ENCODE measurements at places on chromosomes 5 and 9.
A peak's percentile ranks its signal among the peaks of the same experiment; 100 is the strongest.

- no peak for DNase-seq
These were observed 193.7 kb downstream of the TSSK1B start for GRCh38 chr5:113240951-113241726.

DNA sequence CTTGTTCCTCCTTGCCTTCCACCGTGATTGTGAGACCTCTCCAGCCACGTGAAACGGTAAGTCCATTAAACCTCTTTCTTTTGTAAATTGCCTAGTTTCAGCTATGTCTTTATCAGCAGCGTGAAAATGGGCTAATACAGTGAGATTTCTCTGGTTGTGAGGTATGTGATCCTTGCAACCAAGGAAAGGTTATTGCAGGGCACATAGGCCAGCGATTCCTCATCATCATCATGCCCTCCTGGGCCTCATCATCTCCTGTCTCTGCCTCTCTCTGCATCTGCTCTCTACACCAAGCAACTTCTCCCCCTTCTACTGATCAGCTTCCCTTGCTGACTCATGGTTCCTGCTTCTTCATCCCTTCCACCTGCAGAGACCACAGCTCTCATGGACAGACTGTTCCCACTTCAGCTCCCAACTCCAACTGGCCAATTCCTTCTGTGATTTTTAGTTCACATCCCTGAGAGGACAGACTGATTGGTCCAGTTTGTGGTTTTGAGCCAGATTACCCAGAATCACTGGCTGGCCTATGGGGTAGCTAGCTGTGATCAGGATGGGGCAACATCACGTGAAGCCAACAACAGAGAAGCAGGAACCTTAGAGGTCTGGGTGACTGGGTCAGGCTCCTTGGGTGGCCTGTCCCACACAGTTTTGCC is 53.1 kb downstream of the LIX1 start:
- no peak for DNase-seq

DNA sequence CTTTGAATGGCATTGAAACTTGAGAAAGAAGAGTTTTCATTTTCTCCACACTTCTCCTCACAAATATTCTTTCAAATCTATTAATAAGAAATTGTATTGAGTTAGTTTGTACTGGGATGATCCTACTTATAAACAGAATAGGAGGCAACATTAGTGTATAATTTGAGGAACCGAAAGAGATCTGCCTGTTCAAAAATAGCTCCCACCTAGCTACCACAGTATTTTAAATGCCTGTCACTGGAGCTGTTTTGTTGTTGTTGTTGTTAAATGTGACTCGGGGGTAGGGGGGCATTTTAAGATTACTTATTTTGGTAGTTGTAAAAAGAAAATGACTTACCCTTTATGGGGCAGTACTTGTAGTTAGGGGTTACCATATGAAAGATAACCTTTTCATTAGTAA is 20.1 kb upstream of the HAPLN1 start:
- no peak for DNase-seq

- no peak for DNase-seq
These were observed 302.7 kb downstream of the MAN2A1 start for GRCh38 chr5:109992264-109992915.

DNA sequence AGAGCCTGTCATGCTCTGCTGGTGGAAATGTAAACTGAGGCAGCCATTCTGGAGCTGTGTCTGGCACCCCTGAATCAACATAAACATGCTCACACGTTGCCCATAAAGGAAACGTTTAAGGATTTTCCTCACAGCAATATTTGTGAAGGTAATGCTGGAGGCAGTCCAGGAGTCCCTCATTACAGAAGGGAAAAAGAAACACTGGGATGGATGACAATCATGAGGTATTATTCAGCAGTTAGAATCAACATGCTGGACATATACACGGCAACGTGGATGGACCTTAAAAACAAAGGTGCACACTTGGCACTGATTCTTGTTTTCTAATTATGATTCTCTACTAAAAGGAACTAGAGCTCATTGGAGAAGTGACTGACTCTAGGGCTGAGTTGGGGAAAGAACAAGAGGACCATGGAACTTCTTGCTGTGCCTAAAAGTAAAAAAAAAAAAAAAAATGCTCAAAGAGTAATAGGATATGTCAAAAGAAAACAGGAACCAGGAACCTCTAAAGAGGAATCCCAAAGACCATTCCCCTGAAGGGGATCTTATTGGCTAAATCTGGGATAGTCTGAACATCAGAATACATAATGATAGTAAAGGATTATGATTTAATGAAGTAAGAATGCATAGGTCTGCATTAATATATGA is 18.6 kb downstream of the B4GALT1 start:
- no peak for DNase-seq

GRCh38 chr9:33884856-33885701 is 68.1 kb downstream of the UBE2R2 start:
- DNase-seq = no peak

DNA sequence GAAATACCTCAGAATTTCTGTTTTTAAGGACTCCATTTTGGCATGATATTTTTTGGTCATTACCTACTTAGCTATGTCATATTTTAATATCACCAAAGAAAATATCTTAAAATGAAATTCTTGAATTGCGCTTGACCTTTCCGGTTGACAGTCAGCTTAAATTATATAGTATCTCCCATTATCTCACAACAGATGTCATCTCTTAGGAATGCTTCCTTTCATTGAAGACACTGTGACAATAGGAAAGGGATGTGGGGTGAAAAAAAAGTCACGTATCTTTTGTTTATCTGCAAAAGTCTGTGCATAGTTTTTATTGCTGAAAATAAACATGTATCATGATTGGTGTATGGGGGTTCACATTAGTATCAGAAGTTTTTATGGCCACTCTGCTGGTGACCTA is 105.8 kb downstream of the INVS start:
- DNase-seq = no peak

DNA sequence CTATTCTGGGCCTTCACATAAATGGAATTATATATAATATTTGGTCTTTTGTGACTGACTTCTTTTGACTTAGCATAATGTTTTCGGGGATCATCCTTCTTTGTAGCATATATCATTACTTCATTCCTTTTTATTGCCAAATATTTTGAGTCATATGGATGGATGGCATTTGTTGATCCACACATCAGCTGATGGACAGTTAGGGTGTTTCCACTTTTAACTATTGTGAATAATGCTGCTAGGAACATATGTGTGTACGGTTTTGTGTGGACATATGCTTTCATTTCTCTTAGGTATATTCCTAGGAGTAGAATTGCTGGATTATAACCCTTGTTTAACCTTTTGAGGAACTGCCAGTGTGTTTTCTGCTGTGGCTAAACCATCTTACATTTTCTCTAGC is 249.6 kb downstream of the FANCC start:
- no peak for DNase-seq

DNA sequence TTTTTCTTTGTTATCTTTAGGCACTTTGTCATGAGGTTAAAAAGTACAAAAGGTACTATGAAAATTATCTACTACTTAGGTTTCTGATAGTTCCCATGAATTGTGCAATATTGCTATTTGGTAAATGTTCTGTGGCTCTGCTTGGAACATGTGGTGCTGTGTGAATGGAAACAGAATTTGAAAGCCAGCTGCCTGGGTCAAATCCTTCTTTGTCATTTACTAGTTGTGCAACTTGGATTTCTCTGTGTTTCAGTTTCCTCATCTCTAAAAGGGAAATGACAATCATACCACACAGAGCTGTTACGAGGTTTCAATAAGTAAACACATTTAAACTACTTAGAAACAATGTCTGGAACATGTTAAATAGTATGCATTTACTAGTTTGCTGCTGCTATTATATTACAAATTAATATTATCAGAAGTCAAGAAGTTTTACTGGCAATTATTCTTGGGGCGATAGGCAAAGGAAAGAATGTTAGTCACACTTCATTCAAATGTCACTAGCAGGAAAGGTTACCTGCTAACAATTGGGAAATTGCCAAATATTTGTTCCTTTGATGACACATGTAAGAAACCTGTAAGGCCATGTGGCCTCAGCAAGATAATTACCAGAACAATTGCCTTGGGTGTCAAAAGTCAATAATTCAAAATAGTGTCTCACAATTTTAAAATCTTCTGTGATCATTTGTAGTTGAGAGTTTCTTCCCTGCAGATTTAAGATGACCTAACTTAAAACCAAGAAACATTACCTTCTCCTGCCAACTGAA is 184.8 kb downstream of the KIAA0825 start:
- peak; percentile 64 for DNase-seq

DNA sequence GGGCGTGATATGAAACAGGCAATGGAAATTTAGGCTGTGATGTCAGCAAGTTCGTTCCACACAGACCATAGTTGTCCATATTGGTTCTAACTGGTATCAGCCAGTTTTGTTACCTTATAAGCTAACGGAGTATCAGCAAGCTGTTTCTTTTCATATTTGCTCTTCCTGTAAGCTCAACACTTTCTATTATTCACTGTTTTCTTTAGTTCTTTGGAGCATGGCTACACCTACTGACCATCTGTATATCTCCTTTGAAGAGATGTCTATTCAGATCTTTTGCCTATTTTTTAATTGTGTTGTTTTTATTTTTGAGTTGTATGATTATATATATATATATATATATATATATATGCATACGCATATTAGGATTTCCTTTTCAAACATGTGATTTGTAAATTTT is 1057.2 kb upstream of the CDH10 start:
- no peak for DNase-seq

DNA sequence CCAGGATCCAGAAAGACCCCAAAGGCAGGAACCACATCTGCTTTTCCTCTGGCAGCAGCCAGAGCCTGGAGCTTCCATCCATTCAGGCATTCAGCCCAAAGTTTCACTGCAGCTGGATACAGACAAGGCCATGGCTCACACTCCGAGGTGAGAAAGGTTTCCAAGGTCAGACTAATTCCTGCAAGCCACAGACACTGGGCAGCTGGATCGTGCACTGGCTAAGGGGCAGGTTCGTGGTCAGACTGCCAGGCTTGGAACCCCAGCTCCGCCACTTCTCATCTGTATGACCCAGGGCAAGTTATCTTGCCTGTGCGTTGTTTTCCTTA is 36.9 kb downstream of the SPOCK1 start:
- DNase-seq = no peak

- no peak for DNase-seq
These were observed 33.4 kb upstream of the TBC1D2 start for GRCh38 chr9:98288881-98289280.

DNA sequence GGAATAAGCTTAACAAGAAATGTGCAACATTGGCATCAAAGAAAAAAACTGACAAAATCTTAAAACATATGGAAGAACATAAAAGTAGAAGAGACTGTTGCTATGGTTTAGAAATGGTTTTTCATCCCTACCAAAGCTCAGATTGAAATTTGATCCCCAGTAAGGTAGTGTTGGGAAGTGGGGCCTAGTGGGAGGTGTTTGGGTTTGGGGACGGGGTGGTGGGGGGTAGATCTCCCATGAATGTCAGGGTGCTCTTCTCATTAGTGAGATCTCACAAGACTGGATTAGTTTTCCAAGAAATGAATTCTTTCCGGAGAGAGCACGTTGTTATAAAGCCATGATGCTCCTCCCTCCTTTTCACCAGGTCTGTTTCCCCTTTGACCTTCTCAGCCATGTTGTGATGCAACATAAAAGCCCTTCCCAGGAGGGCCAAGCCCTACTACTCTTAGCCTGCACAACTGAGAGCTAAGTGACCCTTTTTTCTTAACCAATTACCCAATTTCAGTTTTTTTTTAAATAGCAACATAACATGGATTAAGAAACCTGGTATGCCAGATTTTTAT is 10.6 kb downstream of the TMEM167A start:
- DNase-seq = no peak

DNA sequence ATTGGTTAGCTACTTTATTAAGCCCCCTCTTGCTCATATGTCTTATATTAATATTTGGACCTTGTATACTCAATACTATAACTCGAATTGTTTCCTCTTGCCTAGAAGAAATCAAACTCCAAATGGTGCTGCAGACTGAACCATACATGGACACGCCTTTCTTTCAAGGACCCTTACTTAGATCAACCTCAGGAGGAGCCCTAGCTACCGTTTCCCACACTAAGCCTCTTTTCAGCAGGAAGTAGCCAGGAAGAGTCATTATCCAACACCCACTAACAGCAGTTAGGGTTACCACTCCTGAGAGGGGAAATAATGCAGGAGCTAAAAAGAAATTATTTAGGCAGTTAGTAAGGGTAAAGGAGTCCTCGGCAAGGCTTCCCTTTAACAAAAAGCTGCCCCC is 243.8 kb upstream of the PUM3 start:
- no peak for DNase-seq

- DNase-seq = no peak
These were observed 51.5 kb upstream of the IQGAP2 start for GRCh38 chr5:76351577-76351976.

GRCh38 chr5:179201986-179202385 is 141.8 kb downstream of the ZNF354C start:
- no peak for DNase-seq

Data from hematopoietic multipotent progenitor cell treated with erythropoietin and hydrocortisone succinate and interleukin-3 and kit ligand, for 6 days (in vitro differentiated cells).